ENCODE measurements at places on chromosomes 12 and 14. TPM values are rescaled to one million over a fixed set of nuclear protein-coding genes. Genes with fewer than 3 reads are reported as not detected.

The TSPAN8 gene
- 12.0 TPM for total RNA-seq

DNA sequence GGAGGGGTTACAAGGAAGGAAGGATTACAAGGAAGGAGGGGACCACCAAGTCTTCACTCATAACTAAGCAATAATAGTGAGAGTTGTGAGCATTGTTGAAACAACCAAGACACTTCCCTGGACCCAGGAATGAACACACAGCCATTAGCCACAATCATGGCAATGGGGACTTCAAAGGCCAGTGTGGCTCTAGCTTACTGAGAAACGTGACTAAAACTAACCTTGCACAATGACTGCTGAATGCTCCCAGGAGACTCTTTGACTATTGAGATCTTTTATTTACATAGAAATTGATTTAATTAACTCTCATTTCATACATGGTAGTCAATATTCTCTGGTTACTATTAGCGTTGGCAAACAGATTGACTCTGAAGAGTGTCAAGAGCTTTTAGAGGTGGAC, 263.0 kb upstream of the SOX5 start:
- no peak for DNase-seq

GRCh38 chr12:65662590-65662989, 161.7 kb upstream of the HMGA2 start:
- DNase-seq, result no peak

The ITFG2 gene
- total RNA-seq, result 33.3 TPM

The RNF212B gene
- not detected for total RNA-seq

GRCh38 chr12:108129017-108129812, at the start of gene WSCD2:
Gene WSCD2 (plus strand): TSS chr12:108129288. CDS start chr12:108195833, 66,545 bp downstream.
- no peak for DNase-seq

- DNase-seq, result no peak
These were observed 2.6 kb downstream of the GNB3 start for GRCh38 chr12:6843118-6843902.

The IRAK4 gene
- total RNA-seq, result 23.5 TPM

- no peak for DNase-seq
These were observed 81.3 kb upstream of the RIC8B start for GRCh38 chr12:106692896-106693820.

DNA sequence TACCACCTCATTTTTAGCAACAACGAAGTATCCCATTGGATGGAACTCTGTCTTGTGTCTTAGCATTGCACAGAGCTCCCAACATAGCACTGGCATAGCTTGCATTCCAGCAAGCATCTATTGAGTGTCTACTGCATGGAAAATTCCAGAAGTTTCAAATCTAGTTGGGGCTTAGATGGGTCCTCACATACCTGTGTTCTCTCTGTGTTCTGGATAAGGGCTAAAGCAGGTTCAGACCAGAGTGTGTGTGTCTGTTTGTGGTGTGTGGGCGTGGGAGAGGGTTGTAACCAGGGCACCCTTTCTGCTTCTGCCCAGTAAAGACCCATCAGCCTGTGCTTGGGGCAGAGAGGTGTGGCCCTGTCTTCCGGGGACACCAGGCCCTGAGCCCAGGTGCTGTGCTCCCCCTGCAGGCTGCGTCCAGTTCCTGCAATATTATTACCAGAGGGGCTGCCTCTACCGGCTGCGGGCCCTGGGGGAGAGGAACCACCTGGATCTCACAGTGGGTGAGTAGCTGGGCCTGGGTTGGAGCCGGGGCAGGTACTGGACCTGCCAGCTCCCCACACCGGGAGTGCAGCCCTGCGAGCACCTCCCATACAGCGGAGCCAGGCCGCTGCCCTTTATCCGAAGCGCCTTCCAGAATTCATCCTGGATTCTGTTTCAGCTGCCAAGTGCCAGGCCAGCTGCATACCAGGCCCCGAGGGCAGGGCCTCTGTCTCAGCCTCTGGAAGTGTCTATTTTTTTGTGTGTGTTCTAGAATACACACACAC, 20.3 kb downstream of the RHOF start:
- DNase-seq, result no peak

The IKZF4 gene
- 10.3 TPM for total RNA-seq

The CNTN1 gene
- 1.1 TPM for total RNA-seq

GRCh38 chr12:81627336-81628189, 131.6 kb downstream of the PPFIA2 start:
- DNase-seq, result no peak

GRCh38 chr12:108335349-108336119, 3.6 kb downstream of the CMKLR1 start:
- no peak for DNase-seq

- DNase-seq, result no peak
These were observed 465.9 kb upstream of the TBX3 start for GRCh38 chr12:115149685-115150378.

The IQSEC3 gene
- 3.2 TPM for total RNA-seq

DNA sequence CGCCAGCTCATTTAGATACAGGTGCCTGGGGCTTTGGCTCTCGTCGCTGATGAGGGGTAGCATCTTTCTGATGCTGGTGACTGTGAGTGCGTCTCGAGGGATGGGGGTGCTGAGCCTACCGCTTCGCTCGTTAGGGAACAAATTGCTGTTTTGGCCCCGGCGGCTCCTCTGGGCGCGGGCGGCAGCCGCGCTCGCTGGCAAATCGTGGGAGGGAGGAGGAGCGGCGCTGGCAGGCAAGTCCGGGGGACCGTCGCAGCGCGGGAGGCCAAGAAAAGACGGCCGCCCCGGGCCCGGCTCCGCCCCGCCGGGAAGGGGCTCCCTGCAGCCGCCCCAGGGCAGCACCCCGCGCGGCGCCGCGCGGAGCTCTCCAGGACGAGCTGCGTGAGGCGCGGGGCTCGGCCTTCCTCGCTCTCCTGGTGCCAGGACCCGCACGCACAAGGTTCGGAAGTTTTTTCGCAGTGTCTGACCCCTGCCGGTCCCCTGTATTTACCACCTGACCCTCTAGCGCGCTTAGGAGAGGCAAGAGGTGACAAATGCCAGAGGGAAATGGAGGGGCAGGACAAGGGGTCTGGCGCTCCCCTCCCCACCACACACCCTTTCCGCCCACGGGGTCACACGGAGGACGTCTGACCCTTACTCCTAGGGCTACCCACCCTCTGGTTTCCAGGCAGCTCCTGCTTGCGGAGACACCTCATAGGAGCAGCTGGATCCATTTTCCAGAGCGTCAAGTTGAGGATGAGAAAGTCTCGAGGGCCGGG, 899 bp upstream of the KCNH3 start:
- no peak for DNase-seq

DNA sequence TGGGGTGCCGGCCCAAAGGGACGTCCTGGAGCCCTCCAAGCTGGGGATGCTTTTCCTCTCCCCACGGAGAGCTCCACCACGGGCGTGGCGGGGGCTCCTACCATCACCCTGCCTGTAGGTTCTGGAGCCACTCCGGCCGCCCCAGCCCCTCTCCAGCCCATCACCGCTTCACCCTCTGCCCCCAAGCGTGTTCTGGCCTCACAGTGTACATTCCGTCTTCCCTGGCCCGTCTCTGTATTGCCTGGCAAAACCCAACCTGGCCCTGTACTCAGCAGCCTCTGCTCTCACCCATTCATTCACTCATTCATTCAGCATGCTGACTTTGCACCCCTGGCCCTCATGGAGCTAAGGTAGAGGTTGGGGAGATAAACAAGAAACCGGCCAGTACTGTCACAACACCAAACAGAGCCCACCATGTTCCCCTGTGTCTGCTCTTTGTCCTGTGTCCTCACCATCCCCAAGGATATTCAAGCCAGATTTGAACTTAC, 20.3 kb downstream of the SLC25A29 start:
- no peak for DNase-seq

- no peak for DNase-seq
These were observed 709.0 kb upstream of the FOXG1 start for GRCh38 chr14:28057359-28058296.

The CRADD gene
- total RNA-seq, result 61.0 TPM

GRCh38 chr14:23697680-23698079, 61.5 kb downstream of the DHRS2 start:
- no peak for DNase-seq

DNA sequence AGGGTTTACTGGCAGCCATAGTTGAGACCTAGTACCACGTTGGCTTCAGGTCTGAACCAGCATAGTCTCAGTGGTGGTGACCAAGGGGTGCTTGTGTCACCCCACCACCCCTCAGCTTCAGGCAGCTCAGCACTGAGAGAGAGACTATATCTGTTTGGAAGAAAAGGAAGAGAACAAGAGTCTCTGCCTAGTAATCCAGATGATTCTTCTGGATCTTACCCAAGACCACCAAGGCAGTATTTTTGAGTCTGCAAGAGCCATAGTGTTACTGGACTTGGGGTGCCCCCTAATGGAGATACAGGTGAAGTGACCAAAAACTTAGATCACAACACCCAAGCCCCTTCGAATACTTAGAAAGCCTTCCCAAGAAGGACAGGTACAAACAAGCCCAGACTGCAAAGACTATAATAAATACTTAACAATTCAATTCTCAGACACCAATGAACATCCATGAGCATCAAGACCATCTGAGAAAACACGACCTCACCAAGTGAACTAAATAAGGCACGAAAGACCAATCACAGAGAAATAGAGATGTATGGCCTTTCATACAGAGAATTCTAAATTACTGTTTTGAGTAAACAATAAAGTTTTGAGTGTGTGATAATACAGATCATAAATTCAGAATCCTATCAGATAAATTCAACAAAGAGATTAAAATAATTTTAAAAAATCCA, 107.0 kb downstream of the HELB start:
- no peak for DNase-seq

The GPR132 gene
- total RNA-seq, result 2.7 TPM

GRCh38 chr14:87430214-87430613, 562.8 kb downstream of the GALC start:
- no peak for DNase-seq
